HFFc6 (cell line): ENCODE measurements at places on chromosomes 1 and 21. TPM values are rescaled to one million over a fixed set of nuclear protein-coding genes. Genes with fewer than 3 reads are reported as not detected.

WNT2B gene
- 1.9 to 3.4 TPM (median 3.1 TPM) in 3 replicates for total RNA-seq

DEPDC1 gene
- total RNA-seq: 14.8 to 35.4 TPM (median 35.2 TPM) in 3 replicates

DMBX1 gene
- total RNA-seq: not detected in 3 replicates

FAAH gene
- total RNA-seq: 0.59 TPM in 1 of 3 replicates, not detected in the others

GJC2 gene
- total RNA-seq: 1.00 to 2.3 TPM (median 2.3 TPM) in 3 replicates

- no peak for DNase-seq
Measured at GRCh38 chr21:43911935-43912487, 47.0 kb downstream of the AGPAT3 start.

GRCh38 chr1:66401244-66401643, 132.7 kb upstream of the SGIP1 start:
- no peak for DNase-seq

DNA sequence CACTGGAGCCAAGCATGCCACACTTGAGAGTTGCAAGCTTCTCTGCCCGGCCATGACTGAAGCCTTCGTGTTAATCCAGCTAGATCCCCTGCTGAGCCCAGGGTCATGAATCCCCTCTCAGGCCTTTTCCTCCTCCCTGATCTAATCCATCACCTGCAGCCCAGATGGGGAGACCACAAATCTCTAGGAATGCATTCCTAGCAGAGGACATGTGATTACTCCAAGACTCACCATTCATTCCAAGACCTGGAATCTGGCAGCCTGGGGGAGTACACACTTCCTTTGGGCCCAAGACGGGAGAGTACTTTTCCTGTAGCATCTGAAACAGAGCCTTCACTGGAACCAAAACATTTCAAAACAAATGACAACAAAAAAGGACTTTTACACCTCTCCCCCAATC, 269.3 kb upstream of the NFIA start:
- no peak for DNase-seq

- DNase-seq: no peak
Measured at GRCh38 chr21:15653710-15654109, 76.1 kb upstream of the USP25 start.

GRCh38 chr1:150981177-150981804, 801 bp upstream of the ANXA9 start:
- DNase-seq: no peak

- peak; percentile 33 for DNase-seq
Measured at GRCh38 chr1:167529829-167530474, 11.6 kb upstream of the CD247 start.

DNA sequence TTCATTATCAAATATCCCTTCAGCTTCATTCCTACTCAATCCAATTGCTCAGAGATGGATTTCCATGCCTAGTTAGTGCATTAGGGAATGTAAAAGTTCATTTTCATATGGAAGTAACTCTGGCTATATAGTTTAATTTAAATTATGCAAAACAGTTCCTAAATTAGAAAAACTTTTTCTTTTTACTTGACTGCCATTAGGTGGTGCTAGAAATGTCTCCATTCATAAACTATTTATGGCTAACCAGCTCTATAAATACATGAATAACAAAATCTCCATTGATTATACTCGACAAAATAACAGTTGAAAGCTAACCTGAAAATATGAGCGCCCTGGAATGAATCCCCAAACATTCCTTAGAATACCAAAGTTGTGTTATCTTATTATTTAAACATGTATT, 311.4 kb downstream of the USH2A start:
- peak; percentile 6 for DNase-seq

GRCh38 chr1:93615582-93616150, 66.0 kb downstream of the BCAR3 start:
- DNase-seq: peak; percentile 74

DNA sequence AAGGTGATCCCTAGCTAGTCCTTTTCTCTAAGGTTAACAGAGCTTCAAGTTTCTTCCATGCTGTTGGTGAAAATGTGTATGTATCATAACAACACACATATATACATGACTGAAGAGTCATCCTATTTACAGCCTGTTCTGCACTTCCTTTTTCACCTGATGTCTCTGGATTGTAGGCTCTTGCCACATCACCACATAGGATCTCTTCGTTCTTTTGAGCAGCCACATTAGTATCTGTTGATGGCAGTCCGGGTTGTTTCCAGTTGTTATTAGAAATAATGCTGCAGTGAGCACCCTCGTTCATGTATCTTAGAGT, 19.7 kb downstream of the MRPL37 start:
- DNase-seq: peak; percentile 43

- DNase-seq: no peak
Measured at GRCh38 chr21:26288026-26288425, 117.5 kb upstream of the APP start.
